ENCODE measurements at places on chromosomes 3 and 15.

- DNase-seq: no peak
Measured at GRCh38 chr3:127274200-127274760, 13.6 kb downstream of the PRR20G start.

DNA sequence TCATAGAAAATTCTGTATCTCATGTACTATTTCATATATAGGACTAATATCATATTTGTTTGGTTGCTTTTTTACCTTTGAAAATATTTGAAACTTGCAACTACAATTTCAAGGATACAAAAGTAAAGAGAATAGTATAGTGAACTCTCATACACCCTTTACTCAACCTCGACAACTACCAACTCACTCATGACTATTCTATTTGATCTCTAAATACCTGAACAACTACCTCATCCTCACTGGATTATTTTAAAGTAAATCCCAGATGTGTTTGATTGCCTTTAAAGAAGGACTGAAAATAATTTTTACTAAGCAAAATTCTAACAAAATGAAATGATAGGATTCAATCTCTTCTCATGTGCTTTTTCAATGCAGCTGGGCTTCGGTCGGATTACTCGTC lies 12.1 kb downstream of the TMPRSS7 start:
- peak; percentile 59 for DNase-seq

DNA sequence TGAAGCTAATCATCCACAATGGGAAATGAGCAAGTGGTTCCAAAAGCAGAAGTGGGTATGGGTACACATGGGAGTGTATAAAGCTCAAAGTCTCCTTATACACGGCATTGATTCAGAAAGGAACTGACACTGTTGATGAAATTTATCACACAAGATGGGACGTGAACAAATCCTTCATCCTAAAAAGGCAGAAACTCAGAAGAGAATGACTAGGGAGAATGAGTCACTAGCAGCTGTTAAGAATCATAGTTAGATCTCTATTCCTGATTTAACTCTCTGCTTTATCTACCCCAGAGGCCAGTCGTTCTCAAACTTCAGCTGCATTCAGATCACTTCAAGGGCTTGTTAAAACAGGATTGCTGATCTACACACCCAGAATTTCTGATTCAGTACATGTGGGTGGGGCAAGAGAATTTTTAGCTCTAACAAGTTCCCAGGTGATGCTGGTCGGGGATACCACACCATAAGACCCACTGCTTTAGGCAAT lies 97.7 kb upstream of the PHLDB2 start:
- DNase-seq: peak; percentile 85

- DNase-seq: no peak
Measured at GRCh38 chr15:75760704-75761435, 48.2 kb upstream of the CSPG4 start.

DNA sequence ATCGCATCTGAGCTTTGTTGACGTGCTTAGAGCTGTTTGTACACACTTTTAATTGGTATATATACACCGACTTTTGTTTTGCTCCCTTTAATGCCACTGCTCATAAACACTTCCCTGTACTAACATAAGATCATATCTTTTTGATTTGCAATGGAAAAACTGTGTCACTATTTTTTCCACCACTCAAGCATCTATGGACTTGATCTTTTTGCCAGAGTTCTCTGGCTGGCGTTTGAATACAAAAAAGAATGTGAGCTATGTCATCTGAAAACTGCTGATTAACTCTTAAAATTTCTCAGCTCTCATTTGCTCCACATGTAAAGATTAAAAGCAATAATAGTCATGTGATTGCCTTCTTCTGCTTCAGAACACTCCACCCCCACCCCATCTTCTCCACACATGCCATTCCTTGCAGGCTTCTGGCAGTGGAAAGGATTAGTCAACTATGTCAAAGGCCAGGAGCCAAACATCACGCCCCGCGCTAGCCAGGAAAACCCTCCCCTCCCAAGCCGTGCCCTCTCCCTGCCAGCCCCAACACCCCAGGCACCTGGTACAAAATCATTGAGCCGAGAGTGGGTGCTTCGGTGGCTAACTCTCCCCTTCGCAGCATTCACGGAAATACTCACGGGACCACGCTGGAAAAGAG lies 123.4 kb upstream of the MEF2A start:
- DNase-seq: peak; percentile 90

- DNase-seq: no peak
Measured at GRCh38 chr15:58628206-58628947, 121.1 kb downstream of the ADAM10 start.

- peak; percentile 44 for DNase-seq
Measured at GRCh38 chr3:156705761-156706616, 31.6 kb downstream of the TIPARP start.

DNA sequence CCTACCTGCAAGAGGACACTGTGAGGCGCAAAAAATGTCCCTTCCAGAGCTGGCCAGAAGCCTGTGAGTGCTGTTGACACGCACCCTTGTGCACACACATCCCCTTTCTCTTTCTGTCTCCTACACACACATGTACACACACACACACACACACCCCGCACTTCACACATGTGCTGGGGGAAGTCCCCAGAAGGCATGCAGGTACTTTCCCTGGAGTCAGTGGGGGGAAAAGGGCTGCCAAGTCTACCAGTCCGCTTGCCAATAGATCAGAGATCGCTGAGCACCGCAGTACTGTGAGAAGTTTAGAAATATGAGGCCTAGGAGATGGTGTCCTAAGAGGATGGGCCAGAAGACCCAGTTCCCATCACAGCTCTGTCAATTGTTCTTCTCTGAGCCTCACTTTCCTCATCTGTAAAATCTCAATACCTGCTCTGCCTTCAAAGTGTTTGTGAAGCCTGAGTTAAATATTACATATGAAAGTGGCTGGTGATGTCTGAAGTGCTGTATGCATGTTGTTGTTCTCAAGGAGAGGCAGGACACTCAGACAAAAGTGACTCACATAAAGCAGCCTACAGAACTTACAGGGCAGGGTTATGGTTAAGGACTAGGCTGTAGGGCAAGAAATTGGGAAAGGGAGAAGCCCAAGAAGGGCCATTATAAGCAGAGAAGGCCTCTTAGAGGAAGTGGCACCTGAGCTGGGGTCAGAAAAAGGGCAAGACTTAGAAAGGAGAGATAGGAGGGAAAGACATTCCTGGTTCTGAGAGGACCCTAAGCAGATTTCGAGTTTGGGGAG lies 6.8 kb downstream of the IL17RE start:
- no peak for DNase-seq

GRCh38 chr15:49652922-49653321 lies 32.1 kb downstream of the DTWD1 start:
- no peak for DNase-seq
